ENCODE measurements at places on chromosomes 7 and 10. TPM values are rescaled to one million over a fixed set of nuclear protein-coding genes. Genes with fewer than 3 reads are reported as not detected.

GRCh38 chr10:111137007-111137406, 60.2 kb downstream of the ADRA2A start:
- DNase-seq: no peak
- no peak overlapping the region for H3K4me3 ChIP-seq
- H3K4me1 ChIP-seq: no peaks in the 10 kb centered on the region
- H3K27ac ChIP-seq: no peak overlapping the region
- no peaks in the 10 kb centered on the region for H3K36me3 ChIP-seq

DNA sequence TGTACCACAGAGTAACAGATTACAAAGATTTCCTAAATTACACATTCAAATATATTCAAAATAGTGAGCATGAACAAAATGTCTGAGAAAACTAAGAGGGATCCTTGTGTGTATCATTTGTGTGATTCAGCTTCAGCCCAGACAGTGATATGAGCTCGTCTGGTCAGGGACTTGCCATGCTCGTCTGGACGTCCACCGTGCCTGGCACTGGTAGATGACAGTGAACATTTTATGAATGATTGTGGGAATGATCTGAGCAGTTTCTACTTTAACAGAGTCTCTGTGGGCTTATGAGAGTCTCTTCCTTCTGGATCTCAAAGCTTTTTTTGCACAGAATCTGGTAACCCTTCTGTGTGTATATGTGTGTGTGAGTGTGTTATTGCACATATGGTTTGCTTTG, 34.2 kb upstream of the ANKRD2 start:
- peaks cover 25% of the 10 kb centered on the region for H3K4me1 ChIP-seq
- DNase-seq: no peak
- H3K27me3 ChIP-seq: no peaks in the 10 kb centered on the region
- H3K4me3 ChIP-seq: no peak overlapping the region
- no peaks in the 10 kb centered on the region for H3K36me3 ChIP-seq

DNA sequence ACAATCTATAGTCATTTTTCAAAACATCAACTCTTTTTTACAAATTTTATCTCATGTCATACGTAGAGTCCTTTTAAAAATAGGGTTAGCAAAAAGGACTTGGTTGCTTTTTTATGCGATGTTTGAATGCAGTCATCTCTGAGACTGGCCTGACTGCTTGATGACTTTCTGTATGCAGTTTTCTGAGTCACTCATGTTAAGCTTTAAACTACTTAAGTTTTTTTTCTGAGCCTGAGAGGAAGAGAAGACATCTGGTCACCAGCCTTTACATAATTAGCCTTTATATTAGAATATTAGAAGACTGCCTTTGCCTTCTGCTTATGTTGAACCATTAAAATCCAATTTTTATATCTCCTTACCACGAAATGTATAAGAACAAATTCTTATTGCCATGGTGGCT, 834.4 kb upstream of the MBL2 start:
- no peaks in the 10 kb centered on the region for H3K36me3 ChIP-seq
- no peak overlapping the region for H3K27ac ChIP-seq
- no peaks in the 10 kb centered on the region for H3K4me1 ChIP-seq
- no peak for DNase-seq
- no peaks in the 10 kb centered on the region for H3K27me3 ChIP-seq

TAS2R5 gene
- total RNA-seq: 2.5 TPM

GRCh38 chr10:61791216-61791615, 110.3 kb upstream of the ARID5B start:
- no peak overlapping the region for H3K4me3 ChIP-seq
- no peaks in the 10 kb centered on the region for H3K4me1 ChIP-seq
- no peak overlapping the region for H3K27ac ChIP-seq

DNA sequence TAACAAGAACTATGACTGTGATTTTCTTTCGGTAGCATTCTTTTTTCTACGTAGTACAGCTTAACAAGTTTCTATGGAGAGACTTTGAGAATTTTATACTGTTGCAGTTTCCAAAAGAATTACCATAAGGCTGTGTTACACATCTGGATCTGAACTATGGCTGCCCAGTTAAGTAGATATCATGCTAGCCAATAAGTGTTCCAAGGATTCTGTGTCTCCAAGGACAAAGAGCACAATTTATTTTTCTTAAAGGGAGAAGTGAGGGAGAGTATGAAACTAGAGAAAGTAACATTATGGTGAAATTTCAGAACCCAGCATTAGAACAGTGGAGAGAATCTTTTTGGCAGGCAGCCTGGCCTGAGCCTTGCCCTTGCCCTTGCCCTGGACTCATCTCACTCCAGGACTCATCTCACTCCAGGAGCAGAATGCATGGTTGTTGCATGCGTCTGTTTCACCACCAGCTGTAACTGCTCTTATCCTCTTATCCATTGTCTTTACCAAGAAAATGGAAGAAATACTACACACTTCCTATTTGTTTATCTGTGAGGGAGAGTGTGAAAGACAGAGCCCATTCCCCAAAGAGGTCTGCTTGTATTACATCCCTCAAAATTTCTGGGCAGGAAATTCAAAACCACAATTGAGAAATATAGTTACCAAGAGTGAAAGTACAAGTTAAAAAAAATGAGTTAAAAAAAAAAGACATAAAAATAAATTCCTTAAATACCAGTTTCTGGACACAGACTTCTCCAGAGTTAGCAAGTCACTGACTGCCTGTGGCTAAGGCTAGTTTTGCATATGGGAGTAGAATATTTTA, 1067.5 kb downstream of the NRG3 start:
- no peak overlapping the region for H3K27ac ChIP-seq
- no peak overlapping the region for H3K4me3 ChIP-seq
- H3K4me1 ChIP-seq: no peaks in the 10 kb centered on the region
- H3K27me3 ChIP-seq: no peaks in the 10 kb centered on the region

TLX1 gene
- total RNA-seq: not detected

- DNase-seq: no peak
- no peaks in the 10 kb centered on the region for H3K36me3 ChIP-seq
- H3K27me3 ChIP-seq: no peaks in the 10 kb centered on the region
- H3K4me3 ChIP-seq: no peak overlapping the region
- no peaks in the 10 kb centered on the region for H3K4me1 ChIP-seq
Observed at GRCh38 chr7:133547981-133548380, 295.1 kb downstream of the EXOC4 start.

DNA sequence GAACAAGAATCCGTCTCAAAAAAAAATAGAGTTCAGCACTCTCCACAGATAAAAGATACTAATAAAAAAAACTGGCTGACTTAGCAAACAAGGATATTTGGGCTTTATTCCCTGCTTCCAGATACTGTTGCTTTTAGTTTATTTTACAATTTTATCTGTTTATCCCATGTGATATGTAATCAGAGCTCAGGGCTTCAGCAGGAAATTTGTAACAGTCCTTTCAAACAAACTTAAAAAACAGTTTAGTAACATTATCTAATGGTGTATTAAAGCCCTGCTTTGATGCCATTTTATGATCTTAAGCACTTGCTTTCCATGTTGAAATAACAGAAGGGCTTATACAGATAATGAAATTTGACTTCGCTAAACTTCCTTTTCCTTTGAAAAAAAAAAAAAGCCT, 28.1 kb downstream of the DCLRE1A start:
- H3K4me1 ChIP-seq: no peaks in the 10 kb centered on the region
- no peak for DNase-seq
- H3K36me3 ChIP-seq: no peaks in the 10 kb centered on the region
- H3K4me3 ChIP-seq: no peak overlapping the region
- H3K27ac ChIP-seq: no peak overlapping the region

MOGAT3 gene
- not detected for total RNA-seq

- peak; percentile 75 for DNase-seq
- peaks cover 39% of the 10 kb centered on the region for H3K27me3 ChIP-seq
- peak overlapping the region; percentile 63 for H3K27ac ChIP-seq
- peak overlapping the region; percentile 54 for H3K4me3 ChIP-seq
- no peaks in the 10 kb centered on the region for H3K4me1 ChIP-seq
Observed at GRCh38 chr10:107163076-107163855, 1.2 kb downstream of the SORCS1 start.

GRCh38 chr7:135965602-135966001, 11.6 kb downstream of the MTPN start:
- no peak for DNase-seq
- H3K36me3 ChIP-seq: no peaks in the 10 kb centered on the region
- no peak overlapping the region for H3K27ac ChIP-seq

DNA sequence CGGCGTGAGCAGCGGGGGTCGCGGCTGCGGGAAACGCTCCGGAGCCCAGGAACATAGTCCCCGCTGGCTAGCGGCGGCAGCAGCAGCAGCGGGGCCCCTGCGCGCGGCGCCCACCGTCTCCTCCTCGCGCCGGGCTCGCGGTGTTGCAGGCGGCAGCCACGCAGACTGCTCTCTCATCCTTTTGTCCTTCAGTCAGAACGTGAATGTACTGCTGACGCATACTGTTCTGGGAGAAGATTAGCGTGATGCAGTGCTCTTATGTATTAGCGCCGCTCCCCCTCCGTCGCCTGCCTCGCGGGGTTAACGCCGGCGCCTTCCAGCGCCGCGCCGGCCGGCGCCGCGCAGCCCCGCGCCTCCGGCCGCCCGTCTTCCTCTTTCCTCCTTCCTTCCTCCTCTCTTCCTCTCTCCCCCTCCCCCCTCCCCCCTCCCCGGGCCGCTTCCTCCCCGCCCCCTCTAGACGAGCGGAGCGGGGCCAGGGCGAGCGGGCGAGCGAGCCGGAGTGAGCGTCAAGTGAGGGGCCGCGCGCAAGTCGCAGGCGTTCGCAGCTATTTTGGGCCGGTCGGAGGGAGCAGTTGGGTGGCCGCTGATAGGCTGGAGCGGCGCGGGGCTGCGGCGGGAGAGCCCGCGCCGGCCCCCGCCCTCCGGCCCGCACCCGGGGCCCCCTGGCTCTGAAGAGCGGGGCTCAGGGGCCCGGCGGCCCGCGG, 816 bp upstream of the LRRC4 start:
- H3K4me1 ChIP-seq: peaks cover 29% of the 10 kb centered on the region
- peak overlapping the region; percentile 62 for H3K27ac ChIP-seq
- peak; percentile 73 for DNase-seq
- no peaks in the 10 kb centered on the region for H3K27me3 ChIP-seq

DNA sequence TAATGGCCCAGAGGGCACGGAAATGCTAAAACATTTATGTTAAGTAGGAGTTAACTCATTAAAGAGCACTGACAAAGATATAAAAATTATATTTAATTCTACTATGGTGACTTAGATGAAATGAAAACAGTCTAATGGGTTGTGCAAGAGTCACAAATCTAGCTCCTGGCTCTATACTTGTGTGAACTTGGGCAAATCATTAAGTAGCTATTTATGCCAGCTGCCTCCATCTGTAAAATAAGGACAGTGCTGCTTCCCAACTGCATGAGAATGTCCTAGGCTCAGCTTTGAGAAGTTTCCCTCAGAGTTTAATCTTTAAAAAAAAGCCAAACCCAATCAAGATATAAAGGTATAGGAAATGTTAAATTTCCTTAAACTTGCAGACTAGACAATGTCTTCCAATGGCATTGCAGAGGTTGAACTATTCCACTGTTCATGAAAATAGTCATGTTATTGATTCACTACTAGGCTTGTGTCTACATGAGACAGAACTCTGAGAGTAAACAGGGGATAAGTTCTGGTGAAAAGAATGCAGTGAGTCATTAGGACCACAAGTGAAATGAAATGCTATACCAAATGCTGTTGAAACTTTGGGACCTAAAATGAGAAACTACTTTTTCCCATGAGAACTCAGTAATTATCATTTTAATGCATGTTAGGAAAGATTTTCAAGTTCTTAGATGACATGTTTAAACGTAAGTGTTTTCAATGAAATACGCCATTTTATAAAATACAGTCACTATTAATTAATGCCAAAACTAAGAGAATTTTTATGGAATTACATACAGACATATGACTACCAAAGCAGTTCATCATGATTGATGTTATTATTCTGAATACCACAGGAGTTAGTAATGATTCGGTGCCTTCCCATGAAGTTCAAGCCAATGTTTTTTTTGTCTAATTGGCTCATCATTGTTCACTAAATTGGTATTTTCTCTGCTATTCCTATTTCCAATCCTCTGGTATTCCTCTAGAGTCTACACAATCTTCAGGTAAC, 84.2 kb downstream of the CDK6 start:
- DNase-seq: no peak
- H3K36me3 ChIP-seq: no peaks in the 10 kb centered on the region
- H3K27ac ChIP-seq: no peak overlapping the region
- no peak overlapping the region for H3K4me3 ChIP-seq
- H3K27me3 ChIP-seq: no peaks in the 10 kb centered on the region
- H3K4me1 ChIP-seq: peaks cover 24% of the 10 kb centered on the region

DNA sequence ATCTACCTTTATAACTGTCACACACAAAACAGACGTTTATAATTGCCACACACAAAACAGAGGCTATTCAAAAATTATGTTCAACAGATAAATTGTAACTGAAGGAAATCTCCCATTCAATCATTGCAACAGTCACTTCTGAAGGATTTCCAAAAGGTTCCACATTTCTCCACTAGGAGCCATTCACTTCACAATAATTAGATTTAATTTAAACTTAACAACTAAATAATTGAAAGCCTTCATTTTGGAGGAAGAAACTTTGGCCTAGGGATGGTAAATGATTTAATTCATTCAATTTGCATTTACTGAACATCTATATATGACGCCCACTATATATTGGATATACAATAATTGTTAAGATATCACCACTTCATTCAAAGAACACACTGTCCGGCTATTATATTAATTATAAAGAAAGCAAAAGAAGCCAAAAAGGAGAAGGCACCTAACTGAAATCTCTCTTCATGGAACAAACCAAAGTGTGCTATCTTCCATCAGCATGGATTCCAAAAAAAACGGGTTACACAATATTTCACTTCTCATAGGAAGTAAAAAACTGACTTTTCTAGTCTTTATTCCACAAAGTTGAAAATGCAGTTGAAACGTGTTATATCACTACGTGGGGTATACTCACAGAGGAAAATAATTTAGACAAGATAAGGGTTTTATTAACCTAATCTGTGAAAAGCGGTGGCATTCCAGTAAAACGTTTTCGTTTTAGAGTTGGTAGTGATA, 1.7 kb downstream of the ATAD1 start:
- H3K36me3 ChIP-seq: no peaks in the 10 kb centered on the region
- H3K4me1 ChIP-seq: peaks cover 39% of the 10 kb centered on the region
- H3K27ac ChIP-seq: no peak overlapping the region

SMARCD3 gene
- total RNA-seq: 63.1 TPM

MUC3A gene
- not detected for total RNA-seq

KIAA1217 gene
- 11.4 TPM for total RNA-seq

DNA sequence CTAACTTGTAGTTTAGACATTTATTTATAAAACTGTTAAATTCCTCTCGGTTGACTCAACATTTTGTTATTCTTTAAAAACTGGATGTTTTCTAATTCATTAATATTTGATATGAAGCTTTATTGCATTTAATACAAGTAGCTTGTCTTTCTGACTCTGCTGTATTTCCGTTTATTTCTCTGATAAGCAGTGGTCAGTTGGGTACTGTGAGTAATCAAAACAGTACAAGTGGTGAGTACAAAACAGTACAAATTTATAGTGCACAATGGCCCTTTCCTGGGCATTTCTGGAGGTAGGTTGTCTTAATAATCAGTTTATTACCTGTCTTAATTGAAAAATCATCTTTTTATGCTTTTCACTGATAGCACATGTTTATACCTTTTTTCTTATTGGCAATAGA, 182.7 kb downstream of the CCSER2 start:
- no peaks in the 10 kb centered on the region for H3K27me3 ChIP-seq
- H3K27ac ChIP-seq: no peak overlapping the region
